ENCODE measurements at places on chromosomes 3 and 15.

DNA sequence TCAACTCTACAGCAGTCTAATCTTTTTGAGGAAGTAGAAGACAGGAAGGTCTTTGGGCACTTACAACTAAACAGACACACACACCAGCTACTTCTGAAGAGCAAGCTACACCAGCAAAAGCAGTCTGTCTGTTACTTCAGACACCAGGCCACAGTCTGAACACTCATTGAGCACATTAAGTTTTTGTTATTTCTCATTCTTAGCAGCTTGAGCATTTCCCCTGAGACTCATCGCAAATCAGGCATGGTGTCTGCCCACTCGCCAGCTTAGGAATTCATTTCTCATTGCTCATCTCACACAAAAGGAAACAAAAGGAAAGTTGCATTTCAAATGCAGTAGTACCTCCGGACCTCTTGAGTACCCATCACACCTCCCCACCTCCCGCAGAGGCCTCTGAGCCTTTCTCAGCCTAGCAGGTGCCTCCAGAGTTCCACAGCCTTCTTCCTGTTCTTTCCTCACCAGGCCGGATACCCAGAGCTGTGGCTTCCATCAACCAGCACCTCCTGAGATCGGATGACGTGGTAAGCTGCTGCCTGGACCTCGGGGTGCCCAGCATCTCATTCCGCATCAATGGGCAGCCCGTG is 302.0 kb downstream of the RYR3 start:
- no peak for DNase-seq

- no peak for DNase-seq
Measured at GRCh38 chr3:108345492-108346205, 49.3 kb downstream of the HHLA2 start.

GRCh38 chr15:83813682-83814081 is 159.8 kb downstream of the ADAMTSL3 start:
- DNase-seq = no peak

GRCh38 chr3:99504258-99504657 is 134.1 kb upstream of the COL8A1 start:
- no peak for DNase-seq

- DNase-seq = no peak
Measured at GRCh38 chr3:35864871-35865270, 225.5 kb downstream of the ARPP21 start.

DNA sequence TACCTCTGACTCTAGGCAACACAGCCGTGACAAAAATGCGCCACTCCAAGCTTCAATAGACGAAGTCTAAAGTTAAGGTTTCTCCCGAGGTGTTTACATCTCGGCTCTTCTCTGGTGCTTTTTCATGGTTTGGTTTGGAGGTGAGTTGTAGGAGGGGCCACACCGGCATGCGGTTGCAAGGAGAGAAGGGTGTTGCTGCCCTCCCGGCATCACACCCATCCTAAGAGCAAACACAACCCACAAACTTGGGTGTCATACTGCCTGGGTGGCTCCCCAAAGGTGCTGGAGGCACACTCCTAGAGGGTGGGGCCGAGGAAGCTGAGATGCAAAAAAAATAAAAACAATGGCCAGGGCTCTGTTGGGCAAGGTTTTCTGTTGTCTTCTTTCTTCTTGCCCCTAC is 225.2 kb upstream of the ICE2 start:
- no peak for DNase-seq

- DNase-seq = no peak
Measured at GRCh38 chr3:103126115-103126514, 691.3 kb downstream of the ZPLD1 start.

GRCh38 chr3:153001210-153002078 is 160.6 kb upstream of the RAP2B start:
- DNase-seq = no peak

Data from right hindlimb (tissue), 1 donor.